ENCODE measurements at places on chromosomes 4 and X. TPM values are rescaled to one million over a fixed set of nuclear protein-coding genes. Genes with fewer than 3 reads are reported as not detected.

SERPINA7 gene
- total RNA-seq, result not detected

NEXMIF gene
- total RNA-seq, result not detected

GRCh38 chr4:143773998-143774895 lies 73.8 kb upstream of the FREM3 start:
- H3K4me3 ChIP-seq, result no peak overlapping the region
- H3K4me1 ChIP-seq, result no peaks in the 10 kb centered on the region
- no peaks in the 10 kb centered on the region for H3K27me3 ChIP-seq
- no peaks in the 10 kb centered on the region for H3K36me3 ChIP-seq

DNA sequence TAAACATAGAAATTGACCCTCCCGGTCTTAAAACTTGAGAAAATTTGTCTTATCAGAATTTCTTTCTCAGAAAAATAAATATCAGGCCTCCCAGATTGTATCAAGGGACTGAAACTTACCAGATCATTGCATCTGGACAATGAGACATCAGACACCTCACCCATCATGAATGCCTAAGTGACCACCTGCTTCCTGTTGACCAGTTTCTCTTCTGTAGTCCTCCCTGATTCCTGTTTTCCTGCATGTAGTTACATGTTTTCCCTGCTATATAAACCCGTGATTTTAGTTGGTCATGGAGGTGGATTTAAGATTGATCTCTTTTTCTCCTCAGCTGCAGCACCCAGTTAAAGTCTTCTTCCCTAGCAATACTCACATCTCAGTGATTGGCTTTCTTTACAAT lies 548.1 kb downstream of the PPP4R3C start:
- H3K36me3 ChIP-seq, result no peaks in the 10 kb centered on the region
- H3K27ac ChIP-seq, result no peak overlapping the region
- no peaks in the 10 kb centered on the region for H3K4me1 ChIP-seq
- no peak for DNase-seq
